Activated CD8-positive, alpha-beta memory T cell treated with anti-CD3 and anti-CD28 coated beads, Interleukin-2, amount 10 ng/mL, durations not matched to agents 7 days and 5 days (primary cell): ENCODE measurements at places on chromosomes 7 and 10.

DNA sequence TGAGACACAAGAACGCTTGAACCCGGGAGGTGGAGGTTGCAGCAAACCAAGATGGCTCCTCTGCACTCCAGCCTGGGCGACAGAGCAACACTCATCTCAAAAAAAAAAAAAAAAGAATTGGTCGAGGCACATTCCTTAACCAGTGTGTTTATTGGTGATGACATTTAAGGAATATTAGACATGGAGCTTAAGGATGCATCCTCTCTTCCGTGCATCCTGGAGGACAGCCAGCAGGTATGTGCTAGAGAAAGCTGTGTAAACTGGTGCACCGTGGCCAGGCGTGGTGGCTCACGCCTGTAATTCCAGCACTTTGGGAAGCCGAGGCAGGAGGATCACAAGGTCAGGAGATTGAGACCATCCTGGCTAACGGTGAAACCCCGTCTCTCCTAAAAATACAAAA is 11.8 kb downstream of the ZKSCAN1 start:
- no peak overlapping the region for H3K27ac ChIP-seq
- H3K4me1 ChIP-seq = peaks cover 14% of the 10 kb centered on the region
- no peak overlapping the region for H3K4me3 ChIP-seq
- H3K36me3 ChIP-seq = peaks cover 41% of the 10 kb centered on the region

GRCh38 chr7:128362670-128363069 is 1.2 kb upstream of the PRRT4 start:
- peaks cover 18% of the 10 kb centered on the region for H3K4me1 ChIP-seq
- H3K4me3 ChIP-seq = no peak overlapping the region
- peaks cover 89% of the 10 kb centered on the region for H3K27me3 ChIP-seq
- no peak overlapping the region for H3K27ac ChIP-seq

GRCh38 chr10:29023678-29024077 is 265.2 kb upstream of the LYZL1 start:
- no peaks in the 10 kb centered on the region for H3K27me3 ChIP-seq
- no peaks in the 10 kb centered on the region for H3K36me3 ChIP-seq
- no peak overlapping the region for H3K4me3 ChIP-seq
- H3K27ac ChIP-seq = no peak overlapping the region
- no peak for DNase-seq

DNA sequence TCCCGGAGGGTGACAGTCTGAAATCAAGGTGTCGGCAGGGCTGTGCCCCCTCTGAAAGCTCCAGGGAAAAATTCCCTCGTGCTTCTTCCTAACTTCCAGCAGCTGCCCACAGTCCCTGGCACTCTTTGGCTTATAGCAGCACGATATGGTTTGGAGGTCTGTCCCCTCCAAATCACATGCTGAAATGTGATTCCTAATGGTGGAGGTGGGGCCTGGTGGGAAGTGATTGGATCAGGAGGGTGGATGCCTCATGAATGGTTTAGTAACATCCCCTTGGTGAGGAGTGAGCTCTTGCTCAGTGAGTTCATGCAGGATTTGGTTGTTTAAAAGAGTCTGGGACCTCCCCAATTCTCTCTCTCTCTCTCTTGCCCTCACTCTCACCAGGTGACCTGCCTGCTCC is 51.1 kb downstream of the GPAM start:
- H3K4me3 ChIP-seq = no peak overlapping the region
- no peaks in the 10 kb centered on the region for H3K4me1 ChIP-seq
- no peak for DNase-seq
- H3K36me3 ChIP-seq = no peaks in the 10 kb centered on the region

GRCh38 chr7:2646680-2647571 is 15.1 kb downstream of the TTYH3 start:
- no peaks in the 10 kb centered on the region for H3K36me3 ChIP-seq
- H3K27ac ChIP-seq = no peak overlapping the region
- H3K4me3 ChIP-seq = no peak overlapping the region
- H3K27me3 ChIP-seq = no peaks in the 10 kb centered on the region

DNA sequence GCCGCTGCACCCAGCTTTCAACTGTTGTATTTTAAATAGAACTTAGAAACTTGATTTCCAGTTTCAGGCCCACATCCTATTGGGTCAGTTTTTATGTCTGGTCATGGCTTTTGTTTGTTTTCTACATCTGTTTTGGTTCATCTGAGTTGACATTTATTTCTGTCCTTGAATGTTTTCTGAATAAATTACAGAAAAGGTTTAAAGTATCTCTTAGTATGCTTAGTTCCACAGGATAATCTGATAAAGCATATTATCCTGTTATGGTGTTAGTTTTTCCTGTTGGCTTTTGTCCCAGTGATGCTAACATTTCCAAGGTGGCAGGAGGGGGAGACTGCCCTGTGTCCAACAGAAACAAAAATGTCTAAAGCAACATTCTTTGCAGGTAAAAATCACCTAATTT is 733.2 kb downstream of the INHBA start:
- H3K4me1 ChIP-seq = no peaks in the 10 kb centered on the region
- H3K27ac ChIP-seq = no peak overlapping the region
- H3K4me3 ChIP-seq = no peak overlapping the region
- H3K27me3 ChIP-seq = no peaks in the 10 kb centered on the region
- H3K36me3 ChIP-seq = no peaks in the 10 kb centered on the region

- peaks cover 68% of the 10 kb centered on the region for H3K36me3 ChIP-seq
- DNase-seq = no peak
- peak overlapping the region; percentile 7 for H3K27ac ChIP-seq
- peaks cover 8% of the 10 kb centered on the region for H3K4me1 ChIP-seq
- no peaks in the 10 kb centered on the region for H3K27me3 ChIP-seq
Observed at GRCh38 chr7:7236041-7236440, 53.7 kb downstream of the C1GALT1 start.

DNA sequence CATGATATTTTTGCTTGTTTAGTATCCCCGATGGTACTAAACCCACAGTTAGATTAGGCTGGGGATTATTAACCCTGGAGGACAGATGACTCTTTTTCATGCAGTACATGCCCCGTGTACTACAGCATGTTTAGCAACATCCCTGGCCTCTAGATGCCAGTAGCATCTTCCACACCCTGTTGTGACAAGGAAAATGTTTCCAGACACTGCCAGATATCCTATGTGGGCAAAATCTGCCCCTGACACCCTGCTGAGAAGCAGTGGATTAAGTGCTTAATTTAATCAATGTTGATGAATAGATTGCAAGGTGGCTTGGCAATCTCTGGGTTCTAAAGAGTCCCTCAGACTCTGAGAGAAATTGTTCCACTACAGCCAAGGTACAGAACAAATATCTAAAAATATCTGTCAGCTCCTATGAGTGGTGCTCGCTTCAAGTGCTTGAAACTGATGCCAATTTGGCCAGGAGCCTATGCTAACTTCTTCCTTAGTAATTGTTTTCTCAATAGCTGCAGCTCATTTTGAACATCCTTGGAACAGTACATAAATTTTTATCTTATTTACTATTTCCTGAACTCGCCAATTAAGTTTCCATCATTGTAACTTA is 247.0 kb downstream of the SORCS1 start:
- H3K27ac ChIP-seq = no peak overlapping the region
- no peaks in the 10 kb centered on the region for H3K36me3 ChIP-seq
- no peak overlapping the region for H3K4me3 ChIP-seq
- no peaks in the 10 kb centered on the region for H3K27me3 ChIP-seq
- H3K4me1 ChIP-seq = no peaks in the 10 kb centered on the region

GRCh38 chr10:69413221-69413865 is 3.4 kb downstream of the TACR2 start:
- no peak overlapping the region for H3K27ac ChIP-seq
- no peaks in the 10 kb centered on the region for H3K27me3 ChIP-seq
- peak; percentile 57 for DNase-seq
- H3K4me3 ChIP-seq = no peak overlapping the region

- H3K4me3 ChIP-seq = no peak overlapping the region
- H3K4me1 ChIP-seq = no peaks in the 10 kb centered on the region
- no peaks in the 10 kb centered on the region for H3K27me3 ChIP-seq
- no peak for DNase-seq
Observed at GRCh38 chr7:147472556-147472955, 1118.0 kb upstream of the C7orf33 start.

DNA sequence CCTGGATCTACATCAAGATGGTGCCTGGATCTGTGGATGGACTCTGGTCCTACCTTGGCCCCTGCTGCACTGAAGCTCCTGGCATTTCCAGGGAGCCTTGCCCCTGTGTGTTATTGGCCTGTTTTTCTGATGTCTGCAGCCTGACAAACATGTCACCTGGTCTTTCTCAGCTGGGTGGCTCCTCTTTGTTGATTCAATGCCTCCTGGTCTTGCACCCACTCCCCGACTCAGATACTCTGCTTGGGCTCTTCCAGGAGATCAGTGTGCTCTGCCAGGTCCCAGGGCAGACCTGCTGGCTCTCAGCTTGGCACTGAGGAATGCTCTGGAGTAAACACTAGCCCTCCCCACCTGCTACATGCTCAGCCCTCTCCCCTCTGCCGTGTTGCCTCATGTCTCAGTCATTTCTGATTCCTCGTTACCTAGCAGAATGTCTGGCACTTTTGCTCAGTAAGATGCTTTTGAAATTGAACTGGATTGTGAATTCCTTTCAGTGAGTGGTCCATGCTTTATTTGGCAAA is 253.3 kb upstream of the BMPER start:
- H3K27ac ChIP-seq = no peak overlapping the region
- DNase-seq = no peak

- no peak for DNase-seq
- H3K27ac ChIP-seq = peak overlapping the region; percentile 97
- peaks cover 91% of the 10 kb centered on the region for H3K36me3 ChIP-seq
- H3K4me3 ChIP-seq = peak overlapping the region; percentile 91
- peaks cover 60% of the 10 kb centered on the region for H3K4me1 ChIP-seq
- H3K27me3 ChIP-seq = no peaks in the 10 kb centered on the region
Observed at GRCh38 chr7:50312250-50313162, 8.0 kb downstream of the IKZF1 start.

GRCh38 chr10:122276611-122277208 is 5.6 kb downstream of the BTBD16 start:
- H3K36me3 ChIP-seq = no peaks in the 10 kb centered on the region
- H3K27me3 ChIP-seq = peaks cover 8% of the 10 kb centered on the region
- no peak for DNase-seq
- H3K4me3 ChIP-seq = no peak overlapping the region

DNA sequence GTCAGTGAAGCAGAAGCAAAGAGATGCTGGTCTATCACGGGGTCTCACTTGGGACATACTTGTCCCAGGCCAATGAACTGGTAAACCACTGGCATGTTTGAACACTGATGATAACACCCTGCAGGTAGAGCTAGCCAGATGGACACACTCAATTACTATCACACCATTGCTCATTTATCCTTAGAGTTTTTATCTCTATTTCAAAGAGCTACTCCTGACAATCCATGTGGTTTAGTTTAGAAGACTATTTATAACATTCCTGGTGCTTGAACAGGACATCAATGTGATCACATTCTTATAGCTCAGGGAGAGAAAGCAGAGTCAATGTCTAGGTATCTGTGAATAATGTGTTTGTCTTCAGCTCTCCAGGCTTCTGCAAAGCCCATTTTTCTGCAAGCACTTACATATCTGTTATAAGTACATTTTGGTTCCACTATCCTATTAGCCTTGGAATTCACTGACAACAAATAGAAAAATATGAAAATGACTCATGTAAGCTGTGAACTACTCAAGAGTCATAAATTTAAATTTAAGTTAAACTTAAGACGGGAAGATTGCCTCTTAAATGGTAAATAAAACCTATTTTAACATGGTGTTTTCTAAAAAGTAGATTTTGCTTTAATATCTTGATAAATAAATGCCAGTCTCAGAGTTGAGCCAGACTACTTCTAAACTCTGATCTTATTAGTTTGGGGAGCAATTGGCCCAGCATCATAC is 106.7 kb upstream of the MBL2 start:
- DNase-seq = no peak
- H3K4me3 ChIP-seq = no peak overlapping the region
- H3K4me1 ChIP-seq = no peaks in the 10 kb centered on the region
- H3K36me3 ChIP-seq = no peaks in the 10 kb centered on the region

GRCh38 chr7:130365511-130366441 is 14.5 kb upstream of the CPA1 start:
- H3K4me1 ChIP-seq = peaks cover 42% of the 10 kb centered on the region
- H3K4me3 ChIP-seq = peak overlapping the region; percentile 65
- peak overlapping the region; percentile 42 for H3K27ac ChIP-seq
- no peaks in the 10 kb centered on the region for H3K27me3 ChIP-seq
- no peaks in the 10 kb centered on the region for H3K36me3 ChIP-seq

- DNase-seq = no peak
- no peaks in the 10 kb centered on the region for H3K36me3 ChIP-seq
- H3K27me3 ChIP-seq = peaks cover 23% of the 10 kb centered on the region
- no peak overlapping the region for H3K4me3 ChIP-seq
- H3K4me1 ChIP-seq = no peaks in the 10 kb centered on the region
Observed at GRCh38 chr7:38016567-38016966, 96.1 kb downstream of the EPDR1 start.
